NCI-H446 treated with DMSO at 0.1 percent for 48 hours (cell line): ENCODE measurements at places on chromosomes 5 and 9.

GRCh38 chr5:17203329-17204132 is 13.9 kb upstream of the BASP1 start:
- DNase-seq = peak; percentile 74

DNA sequence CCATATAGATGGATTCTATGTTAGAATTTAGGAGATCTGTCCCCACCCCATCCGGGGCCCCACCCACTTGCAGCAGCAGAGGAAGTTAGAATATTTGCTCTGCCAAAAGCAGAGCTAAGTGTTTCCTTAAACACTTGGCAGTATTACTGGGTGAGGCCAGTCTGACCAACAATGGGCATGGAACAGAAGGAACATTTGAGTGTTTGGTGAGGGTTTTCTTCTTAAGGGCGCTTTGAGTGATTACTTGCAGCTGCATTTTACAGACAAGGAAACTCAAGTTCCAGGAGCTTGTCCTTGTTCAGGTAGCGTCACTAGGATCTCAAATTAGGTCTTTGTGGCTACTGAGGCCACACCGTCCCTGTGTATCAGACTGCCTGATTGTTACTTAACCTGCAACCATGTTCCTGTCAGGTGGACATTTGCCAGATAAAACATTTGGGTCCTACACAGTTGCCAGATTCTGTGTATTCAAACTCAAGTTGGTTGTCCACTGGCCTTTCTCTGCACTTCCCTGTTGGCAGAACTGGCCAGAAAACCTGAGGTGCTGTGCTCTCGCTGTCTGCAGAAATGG is 59.3 kb downstream of the SLC46A2 start:
- DNase-seq = no peak

- no peak for DNase-seq
Measured at GRCh38 chr5:68033961-68034571, 181.5 kb upstream of the PIK3R1 start.

DNA sequence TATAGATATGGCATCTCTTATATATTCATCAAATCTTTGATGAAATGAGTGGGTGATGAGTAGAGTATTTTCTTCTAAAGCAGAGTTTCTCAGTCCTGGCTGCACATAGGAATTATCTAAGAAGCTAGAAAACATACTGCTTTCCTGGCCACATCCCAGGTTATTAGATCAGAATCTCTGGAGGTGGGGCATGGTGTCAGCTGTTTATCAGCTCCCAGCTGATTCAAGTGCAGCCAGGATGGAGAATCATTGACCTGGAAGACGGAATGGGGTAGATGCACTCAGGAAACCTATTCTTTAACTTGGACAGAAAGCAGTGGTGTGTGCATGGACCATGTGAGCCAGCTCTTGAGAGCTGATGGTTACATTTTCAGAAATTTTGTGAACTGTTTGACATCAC is 108.1 kb upstream of the IL6ST start:
- no peak for DNase-seq

GRCh38 chr9:130421802-130422276 is 22.9 kb upstream of the ASS1 start:
- peak; percentile 91 for DNase-seq
